ELR (cell line): ENCODE measurements at places on chromosomes 4 and X.
A peak's percentile ranks its signal among the peaks of the same experiment; 100 is the strongest.

GRCh38 chr4:74578329-74578728 is 133.4 kb downstream of the AREG start:
- no peak for DNase-seq

DNA sequence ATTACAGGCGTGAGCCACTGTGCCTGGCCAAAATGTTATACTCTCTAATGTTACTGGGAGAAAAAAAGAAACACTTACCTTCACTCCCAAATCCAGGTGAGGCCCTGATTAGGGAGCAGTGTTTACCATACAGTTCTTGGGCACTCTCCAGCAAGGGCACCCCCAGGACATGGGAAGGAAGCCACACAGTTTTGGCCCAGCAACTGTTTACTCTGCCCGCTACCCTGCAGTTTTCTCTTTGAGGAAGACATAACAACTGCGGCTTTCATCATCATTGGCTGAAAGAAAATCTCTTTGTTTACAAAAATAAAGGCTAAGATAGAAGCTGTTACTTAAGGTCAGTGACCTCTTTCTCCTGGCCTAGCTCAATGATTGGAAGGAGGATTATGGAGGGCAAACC is 145.5 kb upstream of the DUSP21 start:
- no peak for DNase-seq

DNA sequence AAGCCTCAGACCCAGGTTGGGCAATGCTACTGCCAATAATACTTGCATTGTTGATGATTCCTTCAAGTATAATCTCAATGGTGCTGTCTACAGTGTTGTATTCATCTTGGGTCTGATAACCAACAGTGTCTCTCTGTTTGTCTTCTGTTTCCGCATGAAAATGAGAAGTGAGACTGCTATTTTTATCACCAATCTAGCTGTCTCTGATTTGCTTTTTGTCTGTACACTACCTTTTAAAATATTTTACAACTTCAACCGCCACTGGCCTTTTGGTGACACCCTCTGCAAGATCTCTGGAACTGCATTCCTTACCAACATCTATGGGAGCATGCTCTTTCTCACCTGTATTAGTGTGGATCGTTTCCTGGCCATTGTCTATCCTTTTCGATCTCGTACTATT is 7.4 kb downstream of the LPAR4 start:
- no peak for DNase-seq

DNA sequence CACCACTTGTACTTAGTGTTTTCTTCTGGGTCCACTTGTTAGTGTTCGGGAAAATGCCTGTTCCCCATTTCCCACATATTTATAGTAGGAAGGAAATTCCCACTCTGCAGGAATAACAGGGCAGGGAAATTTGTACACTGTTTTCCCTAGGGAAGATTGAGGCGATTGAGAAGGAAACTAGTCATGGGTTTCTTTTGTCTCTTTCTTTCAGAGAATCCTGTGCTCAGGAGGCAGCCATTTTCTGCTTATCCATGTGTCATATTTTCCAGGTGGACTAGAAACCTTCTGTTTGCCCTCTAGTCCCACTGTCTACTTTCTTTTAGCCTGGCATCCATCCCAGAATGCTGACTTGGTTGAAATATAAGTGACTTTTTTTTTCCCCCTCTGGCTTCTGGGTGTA is 299.1 kb upstream of the ANKRD50 start:
- DNase-seq: no peak

DNA sequence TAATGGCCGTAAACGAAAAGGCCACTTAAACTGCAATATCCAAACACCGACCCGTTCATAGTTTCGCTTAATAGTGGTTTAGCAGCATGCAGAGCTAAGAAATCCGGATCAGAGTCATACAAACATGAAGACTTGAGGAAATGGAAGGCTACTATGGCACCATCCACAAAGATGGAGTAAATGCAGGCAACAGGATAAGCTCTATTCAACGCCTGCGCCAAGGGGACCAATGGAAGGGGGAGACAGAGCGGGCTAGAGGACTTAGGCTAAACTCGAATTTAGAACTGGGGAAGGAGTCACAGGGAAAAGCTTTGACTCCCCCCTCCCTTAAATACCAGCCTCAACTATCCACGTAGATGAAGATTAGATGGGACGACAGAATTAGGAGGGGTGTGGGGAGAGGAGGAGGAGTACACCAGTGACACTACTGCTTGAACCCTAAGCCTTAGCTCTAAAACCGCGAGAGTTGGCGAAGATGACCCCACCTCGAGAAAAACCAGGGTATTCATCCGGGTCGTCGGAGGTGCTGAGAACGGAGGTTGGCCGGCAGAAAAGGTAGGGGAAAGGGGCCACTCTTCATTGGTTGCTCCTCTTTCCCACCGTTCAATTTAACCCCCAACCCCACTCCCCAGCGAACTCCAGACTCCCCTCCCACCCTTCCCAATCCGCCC is 3.5 kb downstream of the HUWE1 start:
- DNase-seq: peak; percentile 72

- peak; percentile 78 for DNase-seq
Measured at GRCh38 chr4:123480706-123481418, 84.3 kb downstream of the SPRY1 start.

- DNase-seq: peak; percentile 22
Measured at GRCh38 chr4:104494822-104495559, at the start of gene CXXC4. TSS of gene CXXC4 (minus strand) at chr4:104494894. CDS start at chr4:104491802, 3,092 bp downstream.

GRCh38 chr4:77052352-77052751 is 23.4 kb downstream of the CCNI start:
- DNase-seq: peak; percentile 66

DNA sequence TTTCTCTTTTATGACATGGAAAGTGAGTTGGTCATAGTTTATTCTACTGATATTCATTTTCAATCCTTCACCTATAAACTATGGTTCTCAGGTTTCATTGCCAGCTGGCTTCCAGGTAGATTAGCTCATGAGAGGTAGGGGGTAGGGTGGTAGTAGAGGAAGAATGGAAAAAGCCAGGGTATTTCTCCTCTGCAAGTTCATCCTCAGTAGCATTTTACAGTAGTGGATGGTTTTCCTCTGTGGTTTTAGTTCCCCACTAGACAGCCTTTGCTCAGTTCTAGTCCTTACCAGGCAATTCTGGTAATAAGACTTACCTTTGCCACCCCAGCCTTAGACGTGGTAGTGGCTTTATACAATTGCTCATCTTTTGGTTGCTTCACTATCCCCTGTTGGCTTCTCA is 8.9 kb upstream of the NAA11 start:
- DNase-seq: no peak

GRCh38 chr4:26238778-26239679 is 81.8 kb upstream of the RBPJ start:
- DNase-seq: peak; percentile 32

DNA sequence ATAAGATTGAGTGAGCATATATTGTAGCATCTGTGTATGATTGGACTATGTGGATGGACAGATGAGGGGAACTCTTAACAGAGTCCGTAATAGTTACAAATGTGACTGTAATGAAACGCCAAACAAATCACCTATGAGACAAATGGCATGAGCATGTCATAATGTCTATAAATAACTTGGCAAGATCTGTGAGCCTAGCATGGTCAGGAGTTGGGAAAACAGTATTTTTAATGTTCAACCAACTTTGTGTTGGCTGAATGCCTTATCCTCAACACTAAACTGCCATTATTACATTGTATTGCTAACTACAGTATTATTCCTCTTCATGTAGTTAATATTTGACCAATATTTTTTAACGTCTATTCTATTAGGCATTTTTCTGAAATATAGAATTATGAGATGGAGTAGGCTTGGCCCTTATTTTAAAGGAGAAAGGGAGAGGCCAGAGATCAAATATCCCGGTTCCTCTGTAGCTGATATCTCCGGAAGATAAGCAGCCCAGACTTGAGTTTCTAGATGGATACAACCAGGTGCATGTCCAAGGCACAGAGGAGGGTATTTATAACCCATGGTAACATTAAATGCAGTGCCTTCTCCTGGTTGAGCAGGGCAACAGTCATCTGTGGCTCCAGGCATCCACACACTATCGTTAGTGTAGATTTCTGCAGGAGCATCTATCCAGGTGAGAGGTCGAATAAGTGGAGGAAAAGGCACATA is 32.7 kb downstream of the PF4 start:
- DNase-seq: no peak

GRCh38 chr4:164700471-164700870 is 53.5 kb upstream of the SMIM31 start:
- peak; percentile 3 for DNase-seq

GRCh38 chr4:70619288-70619687 is 9.3 kb upstream of the ENAM start:
- DNase-seq: no peak

- DNase-seq: no peak
Measured at GRCh38 chrX:46036508-46036907, 508.7 kb downstream of the ZNF674 start.
